ENCODE measurements at places on chromosomes 16 and 17.

DNA sequence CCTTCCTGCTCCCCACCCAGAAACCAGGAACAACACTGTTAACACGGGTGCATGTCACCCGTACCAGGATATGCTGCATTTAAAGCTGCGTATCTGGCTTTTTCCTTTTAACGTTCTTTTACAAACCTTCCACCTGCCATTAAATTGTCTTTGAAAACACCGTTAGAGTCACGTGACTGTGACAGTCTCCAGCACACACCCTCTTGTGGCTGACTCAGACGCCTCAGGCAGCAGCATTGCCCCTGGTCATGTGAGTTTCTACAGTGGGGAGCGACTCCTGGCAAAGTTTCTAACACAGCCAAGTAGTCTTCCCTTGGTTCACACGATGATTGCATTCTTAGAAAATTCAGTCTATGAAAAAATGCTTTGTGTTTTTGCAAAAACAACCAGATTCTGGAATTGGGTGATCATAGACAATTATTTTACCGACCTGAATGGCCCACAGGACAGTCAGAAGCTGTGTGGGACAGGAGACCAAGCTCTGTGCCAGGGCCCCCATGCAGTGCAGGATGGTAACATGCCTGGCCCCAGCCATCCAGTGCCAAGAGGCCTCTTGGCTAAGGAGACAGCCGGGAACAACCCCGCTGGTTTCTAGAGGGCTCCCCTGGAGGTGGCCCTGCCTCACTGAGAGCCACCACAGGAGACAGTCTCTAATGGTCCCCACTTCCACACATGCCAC is 199.1 kb downstream of the KATNIP start:
- DNase-seq = peak; percentile 15

- DNase-seq = no peak
Observed at GRCh38 chr17:72336026-72336803, 215.4 kb downstream of the SOX9 start.

DNA sequence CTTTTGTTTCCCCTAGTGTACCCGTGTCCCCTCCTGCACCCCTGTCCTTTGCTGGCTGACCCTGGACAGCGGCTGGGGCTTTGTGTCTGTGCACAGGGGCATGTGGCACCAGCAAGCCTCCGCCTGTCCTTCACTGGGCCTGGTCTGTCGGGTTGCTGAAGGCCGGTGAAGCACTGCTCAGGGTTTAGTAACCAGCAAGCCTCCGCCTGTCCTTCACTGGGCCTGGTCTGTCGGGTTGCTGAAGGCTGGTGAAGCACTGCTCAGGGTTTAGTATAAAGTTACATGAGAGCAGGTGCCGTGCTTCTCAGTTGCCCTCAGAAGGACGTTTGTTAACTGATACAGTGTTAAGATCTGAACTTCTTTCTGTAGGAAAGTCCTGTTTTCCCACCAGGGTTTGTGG is 33.8 kb downstream of the DEF8 start:
- DNase-seq = no peak

- no peak for DNase-seq
Observed at GRCh38 chr17:31074772-31075555, 19.8 kb upstream of the NF1 start.

DNA sequence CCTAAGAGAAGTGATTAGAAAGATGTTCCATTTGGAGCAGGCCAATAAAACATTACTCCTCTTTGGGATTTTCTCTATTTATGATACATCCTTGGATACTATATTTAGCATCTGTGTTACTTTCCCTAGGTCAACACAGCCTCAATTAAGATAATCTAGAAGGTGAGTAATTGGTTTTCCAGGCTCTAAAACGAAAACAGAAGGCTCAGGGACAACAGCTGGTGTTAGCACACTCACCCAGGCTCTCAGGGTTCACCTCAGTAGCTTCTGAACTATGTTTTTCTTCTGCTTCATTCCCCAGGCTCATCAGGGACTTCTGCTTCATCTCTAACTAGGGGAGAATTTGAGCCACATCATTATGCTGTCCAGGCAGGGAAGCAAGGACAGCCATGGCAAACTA is 76.6 kb downstream of the ZZEF1 start:
- no peak for DNase-seq

- DNase-seq = no peak
Observed at GRCh38 chr16:57007530-57007929, 18.2 kb downstream of the NLRC5 start.

GRCh38 chr16:16063683-16064082 is 114.3 kb downstream of the ABCC1 start:
- DNase-seq = no peak

- no peak for DNase-seq
Observed at GRCh38 chr16:56911771-56912571, 20.0 kb upstream of the HERPUD1 start.

GRCh38 chr17:72488555-72489271 is 367.9 kb downstream of the SOX9 start:
- no peak for DNase-seq

- no peak for DNase-seq
Observed at GRCh38 chr17:50180111-50180510, 14.3 kb downstream of the SGCA start.

DNA sequence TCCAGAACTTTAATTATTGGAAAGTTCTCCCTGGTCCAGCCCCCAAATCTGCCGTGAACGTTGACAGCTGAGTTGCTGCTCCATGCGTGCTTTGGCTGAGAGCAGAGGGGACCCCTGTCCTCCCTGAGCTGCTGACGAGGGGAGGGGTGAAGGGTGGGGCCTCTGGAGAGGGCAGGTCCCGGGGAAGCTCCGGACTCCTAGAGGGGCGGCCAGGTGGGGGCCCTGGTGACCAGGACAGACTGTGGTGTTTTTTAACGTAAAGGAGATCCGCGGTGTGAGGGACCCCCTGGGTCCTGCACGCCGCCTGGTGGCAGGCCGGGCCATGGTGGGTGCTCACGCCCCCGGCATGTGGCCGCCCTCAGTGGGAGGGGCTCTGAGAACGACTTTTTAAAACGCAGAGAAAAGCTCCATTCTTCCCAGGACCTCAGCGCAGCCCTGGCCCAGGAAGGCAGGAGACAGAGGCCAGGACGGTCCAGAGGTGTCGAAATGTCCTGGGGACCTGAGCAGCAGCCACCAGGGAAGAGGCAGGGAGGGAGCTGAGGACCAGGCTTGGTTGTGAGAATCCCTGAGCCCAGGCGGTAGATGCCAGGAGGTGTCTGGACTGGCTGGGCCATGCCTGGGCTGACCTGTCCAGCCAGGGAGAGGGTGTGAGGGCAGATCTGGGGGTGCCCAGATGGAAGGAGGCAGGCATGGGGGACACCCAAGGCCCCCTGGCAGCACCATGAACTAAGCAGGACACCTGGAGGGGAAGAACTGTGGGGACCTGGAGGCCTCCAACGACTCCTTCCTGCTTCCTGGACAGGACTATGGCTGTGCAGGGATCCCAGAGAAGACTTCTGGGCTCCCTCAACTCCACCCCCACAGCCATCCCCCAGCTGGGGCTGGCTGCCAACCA is at the start of gene MC1R:
MC1R (plus strand) TSS at position 410 of the 895 bp plus-strand sequence; CDS start at position 807, 397 bp downstream.
- no peak for DNase-seq

- DNase-seq = peak; percentile 59
Observed at GRCh38 chr17:83083368-83084201, 4.2 kb downstream of the METRNL start.

GRCh38 chr16:72044296-72044695 is 10.0 kb upstream of the HP start:
- DNase-seq = no peak

DNA sequence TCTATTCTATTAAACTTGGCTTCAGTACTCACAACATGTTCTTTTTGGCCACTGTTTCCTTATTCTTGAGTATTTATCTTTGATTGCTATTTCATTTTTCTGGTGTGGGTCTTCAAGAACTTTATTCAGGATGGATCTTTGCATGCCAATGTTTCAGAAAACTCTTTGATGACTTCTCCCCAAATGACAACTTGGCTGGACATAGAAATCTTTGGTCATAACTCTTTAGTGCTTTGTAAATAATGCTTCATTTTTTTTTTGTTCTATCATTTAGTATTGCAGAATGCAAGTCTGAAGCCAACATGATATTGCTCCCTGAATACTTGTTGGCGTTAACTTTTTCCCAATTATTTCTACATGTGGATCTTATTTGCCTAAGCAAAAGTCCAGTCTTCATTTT is 103.6 kb upstream of the HS3ST2 start:
- no peak for DNase-seq

DNA sequence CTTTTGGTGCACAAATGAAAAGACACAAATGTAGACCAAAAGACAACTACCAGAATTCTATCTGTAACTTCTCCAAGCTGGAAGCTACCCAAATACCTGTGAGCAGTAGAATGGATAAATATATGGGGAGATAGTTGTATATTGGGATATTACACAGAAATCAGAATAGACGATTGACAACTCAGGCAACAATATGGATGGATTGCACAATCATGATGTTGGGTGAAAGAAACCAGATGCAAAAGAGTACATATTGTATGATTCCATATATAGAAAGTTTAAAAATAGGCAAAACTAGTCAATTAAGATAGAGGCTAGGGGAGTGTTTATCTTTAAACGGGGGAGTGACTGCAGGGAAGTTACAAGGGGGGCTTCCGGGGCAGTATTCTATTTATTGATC is 77.5 kb upstream of the NKD1 start:
- DNase-seq = no peak

GRCh38 chr16:15641753-15642556 is 999 bp downstream of the MARF1 start:
- no peak for DNase-seq

DNA sequence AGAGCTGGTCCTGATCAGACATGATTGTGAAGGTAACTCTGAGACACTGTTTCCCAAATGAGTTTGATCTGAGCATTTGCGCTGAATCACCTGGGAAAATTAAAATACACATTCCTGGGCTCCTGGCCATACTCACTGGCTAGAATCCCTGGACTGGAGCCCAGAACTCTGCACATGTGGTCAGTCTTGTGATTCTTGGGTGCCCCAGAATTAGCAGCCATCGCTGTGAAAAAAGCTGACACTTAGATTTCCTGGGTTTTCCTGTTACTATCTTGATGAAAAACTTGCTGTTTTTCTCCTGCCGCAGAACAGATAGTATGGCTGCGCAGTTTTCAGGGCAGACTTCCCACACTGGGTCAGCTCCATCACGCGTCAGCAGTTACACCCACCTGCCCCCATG is 24.6 kb downstream of the NECAB2 start:
- no peak for DNase-seq

DNA sequence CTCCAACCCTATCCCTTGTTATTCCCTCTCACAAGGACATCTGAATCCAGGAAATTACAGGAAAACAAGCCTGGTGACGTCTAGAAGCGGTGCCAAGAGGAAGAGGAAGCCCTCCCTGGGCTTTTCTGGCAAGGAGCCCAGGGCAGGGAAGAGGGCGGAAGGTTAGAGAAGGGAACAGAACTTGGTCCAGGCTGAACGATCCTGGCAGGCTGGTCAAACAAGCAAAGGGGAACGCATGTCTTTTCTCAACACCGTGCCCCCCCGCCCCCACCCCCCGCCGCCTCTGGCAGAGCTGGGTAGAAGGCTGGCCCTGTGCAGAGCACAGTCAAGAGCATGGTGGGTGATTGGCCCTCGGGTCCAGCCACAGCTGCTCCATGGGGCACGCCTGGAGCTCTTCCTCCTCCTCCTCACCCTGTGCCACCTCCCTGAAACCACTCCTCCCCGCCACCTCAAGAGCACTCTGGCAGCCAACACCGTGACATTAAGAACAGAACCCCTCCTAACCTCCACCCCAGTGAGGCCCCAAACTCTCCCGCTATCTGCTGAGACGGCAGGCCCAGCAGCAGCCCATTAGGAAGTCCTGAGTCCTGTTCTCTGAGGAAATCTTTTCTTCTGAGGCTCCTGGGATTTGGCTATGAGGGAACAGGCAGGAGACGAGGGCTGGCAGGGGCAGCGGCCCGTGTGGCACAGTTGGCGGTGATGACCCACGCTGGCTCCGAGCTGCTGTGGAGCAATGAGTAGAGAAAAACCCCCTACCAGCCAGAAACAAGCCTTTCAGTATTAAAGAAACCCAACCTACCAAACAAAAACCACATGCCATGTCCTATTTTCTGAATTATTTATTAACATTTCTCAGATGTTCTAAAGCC is 7.3 kb downstream of the C16orf86 start:
- DNase-seq = no peak

GRCh38 chr16:83397601-83398291 is 410.0 kb upstream of the HSBP1 start:
- DNase-seq = no peak

DNA sequence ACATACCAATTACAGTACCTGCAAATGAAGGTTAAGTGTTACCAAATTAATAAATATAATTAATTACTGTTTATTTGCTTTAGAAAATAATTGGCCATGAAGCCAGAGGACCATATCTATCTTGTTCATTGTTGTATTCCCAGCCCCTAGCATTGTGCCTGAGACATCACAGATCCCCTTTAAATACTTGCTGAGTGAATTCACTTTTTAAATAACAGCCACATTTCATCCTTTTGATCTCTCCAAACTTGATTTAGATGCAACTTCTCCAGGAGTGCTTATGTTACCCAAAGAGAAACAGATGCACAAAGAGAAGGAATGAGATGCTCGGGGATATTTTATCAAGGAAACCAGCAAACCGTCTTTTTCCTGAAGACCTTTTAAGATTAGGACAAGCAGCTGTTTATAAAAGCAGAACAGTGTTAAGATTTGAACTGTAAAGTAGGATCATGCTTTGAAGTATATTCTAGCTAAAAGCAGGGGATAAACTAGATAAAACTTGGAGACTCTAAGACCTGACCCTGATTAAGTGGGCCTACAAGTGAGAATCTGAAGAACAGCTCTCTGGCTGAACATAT is 66.3 kb downstream of the CHD9 start:
- no peak for DNase-seq

DNA sequence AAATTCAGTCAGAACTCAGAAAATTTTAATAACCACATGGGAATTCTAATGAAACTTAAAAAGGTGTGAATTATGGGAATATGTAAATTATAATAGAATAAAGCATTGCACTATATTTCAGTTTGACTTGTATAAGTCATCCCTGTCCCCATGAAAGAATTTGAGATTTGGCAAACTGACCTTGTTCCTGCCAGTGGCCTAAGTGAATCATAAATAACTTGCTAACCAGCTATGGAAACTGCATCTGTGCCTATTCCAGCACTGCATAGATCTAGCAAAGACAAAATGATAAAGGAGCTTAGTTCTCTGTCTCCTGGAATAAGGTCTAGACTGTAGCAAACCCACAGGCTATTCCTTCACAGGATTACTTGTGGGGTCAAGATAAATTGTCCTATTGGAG is 106.8 kb upstream of the NOG start:
- DNase-seq = no peak

GRCh38 chr17:55341432-55341831 is 76.7 kb downstream of the HLF start:
- no peak for DNase-seq

DNA sequence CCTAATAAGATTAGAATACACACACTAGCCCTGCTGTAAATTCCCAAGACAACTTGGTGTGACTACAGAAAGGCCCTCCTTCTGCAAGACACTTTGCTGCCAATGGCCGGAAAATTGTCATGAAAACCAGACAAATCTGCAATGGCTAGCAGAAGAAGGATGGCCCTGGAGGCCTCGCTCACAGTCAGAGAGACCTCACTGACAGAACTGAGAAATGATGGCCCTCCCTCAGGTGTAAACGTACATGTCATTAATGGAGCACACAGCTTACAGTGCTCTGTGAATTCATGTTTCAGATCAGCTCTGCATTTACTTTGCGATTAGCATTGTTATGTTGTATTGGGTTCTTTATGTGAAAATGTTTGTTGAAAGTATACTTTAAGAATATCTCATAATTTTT is 202.9 kb upstream of the N4BP1 start:
- DNase-seq = no peak

Measured in stimulated activated CD4-positive, alpha-beta T cell treated with anti-CD3 and anti-CD28 coated beads, Interleukin-15, amount 100 ng/mL, for 48 hours (primary cell).